ENCODE measurements at places on chromosomes 11 and 22.

- no peak for DNase-seq
These were observed 75.9 kb downstream of the NECTIN1 start for GRCh38 chr11:119652907-119653659.

GRCh38 chr22:19503869-19504268 lies 20.3 kb downstream of the CLDN5 start:
- no peak for DNase-seq

DNA sequence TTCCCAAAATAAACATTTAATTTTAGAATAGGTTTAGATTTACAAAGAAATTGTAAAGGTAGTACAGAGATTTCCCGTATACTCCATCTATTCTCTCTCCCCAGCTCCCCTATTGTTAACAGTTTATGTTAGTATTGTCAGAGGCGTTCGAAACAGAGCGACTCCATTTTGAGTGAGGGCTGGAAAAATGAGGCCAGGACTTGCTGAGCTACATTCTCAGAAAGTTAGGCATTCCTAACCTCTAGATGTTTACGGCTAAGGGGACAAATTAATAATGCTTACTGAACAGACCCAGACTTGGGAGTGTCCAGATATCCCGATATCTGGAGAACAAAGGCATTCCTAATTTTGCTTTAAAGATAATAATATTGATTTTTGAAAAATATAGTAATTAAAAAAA lies 12.4 kb upstream of the NUP160 start:
- DNase-seq: no peak

GRCh38 chr11:86442420-86442819 lies 67.7 kb downstream of the CCDC81 start:
- DNase-seq: no peak

GRCh38 chr22:19974935-19975706 lies 33.5 kb upstream of the TXNRD2 start:
- DNase-seq: no peak

- DNase-seq: no peak
These were observed 33.5 kb downstream of the CHRDL2 start for GRCh38 chr11:74697722-74698121.

GRCh38 chr22:43399338-43399979 lies 12.4 kb upstream of the MPPED1 start:
- no peak for DNase-seq

- no peak for DNase-seq
These were observed 9.0 kb downstream of the INCENP start for GRCh38 chr11:62132689-62133293.

DNA sequence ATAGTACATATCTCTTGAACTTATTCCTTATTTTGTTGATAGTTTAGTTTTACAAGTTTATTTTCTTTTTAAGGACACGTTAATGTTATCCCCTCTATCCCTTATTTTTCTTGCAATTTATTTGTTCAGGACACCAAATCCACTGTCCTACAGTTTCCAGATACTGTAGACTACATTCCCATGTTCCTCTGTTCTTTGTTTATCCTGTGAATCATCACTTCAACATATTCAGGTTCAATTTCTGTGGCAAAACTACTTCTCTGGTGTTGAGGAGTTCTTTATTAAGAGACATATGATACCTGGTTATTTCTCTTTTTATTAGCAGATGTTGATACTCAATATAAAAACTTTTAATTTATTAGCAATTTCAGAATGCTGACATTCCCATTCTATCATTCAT lies 72.8 kb upstream of the CLNS1A start:
- DNase-seq: no peak

GRCh38 chr11:28770806-28771205 lies 662.6 kb downstream of the METTL15 start:
- DNase-seq: no peak

- no peak for DNase-seq
These were observed 50.7 kb downstream of the MYEOV start for GRCh38 chr11:69344570-69345145.

- DNase-seq: no peak
These were observed 51.9 kb downstream of the SPATA19 start for GRCh38 chr11:133793271-133794035.

DNA sequence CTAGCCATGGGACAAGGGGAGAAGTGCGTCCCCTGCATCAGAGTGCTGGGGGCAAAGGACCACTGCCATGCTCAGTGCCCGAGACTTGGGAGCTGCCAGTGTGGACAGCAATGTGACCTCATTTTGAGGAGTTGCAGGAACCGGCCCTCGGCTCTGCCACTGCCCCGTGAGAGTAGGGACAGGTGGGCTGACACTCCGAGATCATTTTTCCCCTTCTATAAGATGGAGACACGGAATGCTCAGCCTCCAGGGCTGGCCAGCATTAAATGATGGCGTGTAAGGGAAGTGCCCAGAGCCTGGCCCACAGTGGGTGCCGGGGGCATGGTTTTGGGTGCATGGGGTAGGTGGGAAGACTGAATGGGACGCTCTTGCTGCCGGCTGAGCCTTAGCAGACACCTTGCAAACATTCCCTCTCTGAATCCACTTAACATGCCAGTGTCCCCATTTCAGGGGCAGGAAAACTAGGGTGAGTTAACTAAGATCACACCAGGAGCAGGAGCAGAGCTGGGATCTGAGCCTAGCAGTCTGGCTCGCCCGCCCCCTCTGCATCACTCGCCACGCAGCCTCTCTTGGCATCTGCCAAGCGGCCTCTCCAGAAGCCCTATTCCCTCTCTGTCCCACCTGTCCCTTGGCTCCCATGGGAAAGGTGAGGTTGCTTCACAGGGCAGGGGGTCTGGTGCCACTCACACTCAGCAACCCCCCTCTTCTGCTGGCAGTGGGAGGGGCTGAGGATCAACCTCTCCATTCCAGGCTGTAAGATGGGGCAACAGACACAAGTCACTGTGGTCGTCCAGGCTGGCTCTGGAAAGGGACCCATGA lies 13.6 kb downstream of the NPTXR start:
- no peak for DNase-seq

- no peak for DNase-seq
These were observed 12.0 kb downstream of the ETS1 start for GRCh38 chr11:128575174-128575960.

- DNase-seq: no peak
These were observed 11.3 kb downstream of the CECR2 start for GRCh38 chr22:17380359-17381087.

DNA sequence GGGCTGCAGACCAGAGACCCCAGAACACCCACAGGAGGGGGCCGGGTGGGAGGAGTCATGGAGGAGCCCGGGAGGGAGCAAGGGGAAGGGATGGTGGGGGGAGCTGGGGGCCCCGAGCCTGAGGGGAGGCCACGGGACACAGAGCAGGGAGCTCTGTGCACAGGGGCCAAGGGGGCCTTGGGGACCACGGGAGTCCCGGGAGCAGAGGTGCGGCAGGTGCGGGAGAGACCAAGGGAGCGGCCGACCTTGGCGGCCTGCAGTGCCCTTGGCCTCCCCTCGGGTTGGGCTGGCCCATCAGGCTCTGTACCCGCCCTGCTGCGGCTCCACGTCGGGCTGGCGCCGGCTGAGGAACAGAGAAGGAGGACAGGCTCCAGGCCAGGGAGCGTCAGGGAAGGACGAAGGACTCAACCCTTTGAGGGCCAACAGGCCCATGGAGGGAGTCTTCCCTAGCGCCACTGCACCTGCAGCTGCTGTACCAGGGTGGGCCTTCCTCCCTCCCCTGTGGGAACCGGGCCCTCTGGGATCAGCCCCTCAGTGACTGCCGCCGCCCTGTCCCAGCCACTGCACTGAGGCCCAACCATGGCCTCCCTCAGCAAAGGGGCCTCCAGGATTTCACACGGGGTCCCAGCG lies 17.8 kb upstream of the BRSK2 start:
- DNase-seq: no peak

DNA sequence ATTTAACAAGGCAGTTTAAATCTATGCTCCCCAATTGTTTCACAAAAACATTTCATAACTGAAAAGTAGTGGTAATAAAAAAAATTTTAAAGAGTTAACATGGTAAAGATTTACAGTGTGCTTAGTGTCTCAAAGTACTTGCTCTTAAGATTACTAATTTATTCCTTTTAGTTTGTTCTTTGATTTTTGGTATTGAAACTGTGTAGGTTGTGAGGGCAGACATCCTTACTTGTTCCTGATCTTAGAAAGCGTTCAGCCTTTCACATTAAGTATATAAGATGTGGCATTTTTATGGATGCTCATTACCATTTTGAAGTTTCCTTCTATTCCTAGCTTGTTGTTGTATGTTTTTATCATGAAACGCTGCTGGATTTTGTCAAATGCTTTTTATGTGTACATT lies 32.9 kb downstream of the RAB6A start:
- DNase-seq: no peak

GRCh38 chr11:46499821-46500220 lies 94.0 kb downstream of the AMBRA1 start:
- DNase-seq: no peak

DNA sequence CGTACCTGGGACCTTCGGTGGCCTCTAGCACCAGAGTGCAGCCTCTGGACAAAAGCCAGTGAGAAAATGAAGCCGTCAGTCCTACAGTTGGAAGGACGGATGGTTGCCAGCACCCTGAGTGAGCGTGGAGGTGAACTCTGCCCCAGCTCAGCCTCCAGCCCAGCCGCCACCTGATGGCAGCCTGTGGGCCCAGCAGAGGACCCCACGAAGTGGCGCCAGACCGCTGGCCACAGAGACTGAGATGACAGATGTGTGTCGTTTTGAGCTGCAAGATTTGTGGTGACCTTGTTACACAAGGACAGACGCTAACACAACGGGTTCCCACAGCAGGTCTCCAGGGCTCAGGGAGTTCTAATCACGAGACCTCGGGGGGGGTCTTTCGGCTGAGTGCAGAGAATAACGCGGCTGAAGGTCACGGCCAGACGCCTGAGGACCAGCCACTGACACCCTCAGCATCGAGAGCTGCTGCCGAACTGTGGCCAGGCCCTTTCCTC lies 75.0 kb downstream of the BRD1 start:
- no peak for DNase-seq

GRCh38 chr11:103031834-103032233 lies 60.1 kb downstream of the DCUN1D5 start:
- DNase-seq: no peak

GRCh38 chr11:134337051-134337450 lies 5.3 kb downstream of the GLB1L2 start:
- no peak for DNase-seq

DNA sequence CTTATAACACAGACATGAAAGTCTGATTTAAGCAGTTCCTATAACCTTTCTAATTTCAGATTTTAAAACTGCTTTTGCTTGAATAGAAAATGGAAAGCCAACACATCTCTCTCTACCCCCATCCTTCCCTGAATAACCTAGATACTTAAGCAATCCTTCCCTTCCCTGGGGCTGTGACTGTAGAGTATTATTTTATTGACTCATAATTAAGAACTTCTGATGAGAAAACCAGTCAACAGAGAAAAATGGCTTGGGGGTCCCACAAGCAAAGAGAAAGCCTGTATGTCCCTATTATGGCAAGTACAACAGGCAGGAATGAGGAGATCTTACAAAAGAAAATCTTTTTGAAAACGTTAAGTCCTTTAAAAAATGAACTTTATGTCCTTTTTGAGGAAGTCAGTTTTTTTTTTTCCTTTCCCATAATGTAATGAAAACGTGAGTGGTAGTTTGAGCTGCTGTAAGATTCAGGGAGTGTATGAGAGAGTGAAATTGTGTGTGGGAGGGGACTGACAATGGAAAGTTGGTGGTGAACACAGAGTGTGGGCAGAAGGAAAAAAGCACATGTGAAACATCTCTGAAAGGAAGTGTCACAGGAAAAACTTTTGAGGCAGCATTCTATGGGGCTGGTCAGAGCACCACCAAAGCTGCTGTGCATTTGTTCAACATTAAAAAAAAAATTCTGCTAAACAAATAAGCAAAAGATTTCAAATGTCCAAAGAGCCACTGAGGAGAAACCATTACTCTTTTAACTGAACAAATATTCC lies 154.6 kb downstream of the MAML2 start:
- DNase-seq: no peak

DNA sequence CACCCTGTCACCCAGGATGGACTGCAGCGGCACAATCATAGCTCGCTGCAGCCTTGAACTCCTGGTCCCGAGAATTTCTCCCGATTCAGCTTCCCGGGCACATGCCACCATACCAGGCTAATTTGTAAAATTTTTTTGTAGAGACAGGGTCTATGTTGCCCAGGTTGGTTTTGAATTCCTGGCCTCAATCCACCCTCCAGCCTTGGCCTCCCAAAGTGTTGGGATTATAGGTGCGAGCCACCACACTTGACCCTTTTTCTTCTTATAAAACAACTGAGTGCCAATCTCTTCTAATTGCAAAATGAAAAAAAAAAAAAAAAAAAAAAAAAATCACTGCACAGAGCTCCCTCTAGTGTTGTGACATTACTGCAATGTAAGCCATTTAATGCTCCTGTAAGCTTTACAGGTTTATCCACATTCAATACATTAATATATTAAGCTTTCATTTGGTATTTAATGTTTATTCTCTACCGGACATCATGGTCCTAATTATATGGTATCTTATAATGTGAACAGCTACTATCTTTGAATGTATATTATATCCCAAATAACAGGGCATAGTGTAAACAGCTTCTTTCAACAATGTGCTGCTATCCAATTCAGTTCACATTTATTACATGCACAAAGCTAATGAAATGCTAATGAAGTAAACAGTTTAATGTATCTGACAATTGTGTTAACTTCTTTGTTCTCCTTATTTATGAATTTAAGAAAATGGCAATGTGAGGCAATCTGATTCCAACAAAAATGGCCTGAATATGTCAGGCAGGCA lies 44.6 kb downstream of the COPB1 start:
- no peak for DNase-seq

DNA sequence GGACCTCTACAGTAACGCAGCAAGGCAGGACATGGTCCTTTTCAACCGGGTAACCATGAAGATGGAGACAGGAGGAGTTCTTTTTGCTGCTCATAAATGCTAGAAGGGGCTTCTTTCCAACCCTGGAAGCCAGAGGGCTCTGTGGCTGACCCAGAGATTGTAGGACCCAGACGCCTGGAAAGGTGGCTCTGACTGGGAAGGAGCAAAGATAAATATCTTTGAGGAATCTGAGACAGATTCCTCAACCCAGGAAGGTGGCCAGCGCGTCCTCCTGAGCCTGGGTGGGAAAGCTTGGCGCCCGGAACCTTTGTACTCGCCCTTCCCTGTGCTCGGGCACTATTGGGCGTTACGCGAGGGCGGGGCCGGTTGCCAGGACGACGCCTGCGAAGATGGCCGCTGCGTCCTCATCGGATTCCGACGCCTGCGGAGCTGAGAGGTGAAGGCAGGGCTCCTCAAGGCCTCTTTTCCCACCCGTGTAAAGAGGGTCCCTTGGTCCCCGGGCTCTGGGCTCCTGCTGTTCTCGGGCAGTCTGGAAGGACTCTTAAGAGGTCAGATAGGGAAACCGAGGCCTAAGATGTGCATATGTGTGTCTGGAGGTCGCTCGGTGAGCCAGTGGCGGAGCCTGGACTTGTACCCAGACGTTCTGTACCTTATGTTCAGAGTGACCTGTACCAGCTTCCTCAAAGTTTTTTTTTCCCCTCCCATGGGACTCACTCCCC lies at the start of gene BBS1:
Gene BBS1, plus strand, starts transcription at position 365 of the 719 bp plus-strand sequence. Its CDS starts 25 bp downstream, at position 390.
- peak; percentile 80 for DNase-seq

Measured in stimulated activated CD4-positive, alpha-beta T cell treated with anti-CD3 and anti-CD28 coated beads, Interleukin-4, amount 100 ng/mL, for 48 hours (primary cell).